ENCODE measurements at places on chromosomes 5 and 9.
A peak's percentile ranks its signal among the peaks of the same experiment; 100 is the strongest.

DNA sequence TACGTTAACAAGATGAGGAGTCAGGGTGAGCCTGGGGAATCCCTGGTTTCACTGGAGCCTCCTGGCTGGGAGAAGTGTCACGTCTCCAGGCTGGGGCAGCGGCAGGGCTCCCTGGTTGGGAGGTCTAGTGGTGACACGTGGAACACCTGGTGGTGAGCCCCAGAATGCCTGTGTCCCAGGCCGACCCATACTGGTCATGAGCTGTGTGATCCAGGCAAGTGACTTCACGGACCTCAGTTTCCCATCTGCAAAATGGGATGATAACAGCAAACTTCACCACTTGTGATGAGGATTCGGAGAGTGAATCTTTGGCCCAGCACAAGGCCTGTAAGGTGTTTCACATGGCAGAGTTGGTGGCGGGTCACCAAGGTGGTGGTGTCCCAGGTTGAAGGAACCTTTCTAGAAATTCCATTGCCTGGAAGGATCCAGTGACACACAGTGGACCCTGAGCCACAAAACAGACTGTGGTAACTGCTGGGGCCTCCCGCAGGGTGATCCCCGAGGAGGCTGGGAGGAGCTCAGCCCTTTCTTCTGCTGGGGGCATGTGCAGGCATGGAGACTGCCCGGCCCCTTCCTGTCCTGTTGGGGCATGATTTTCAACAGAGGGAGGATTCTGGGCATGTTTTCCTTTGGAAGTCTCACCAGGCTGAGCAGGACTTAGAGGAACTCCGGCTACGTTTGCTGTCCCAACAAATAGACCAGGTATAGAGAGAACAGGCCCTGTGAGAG is 153.9 kb upstream of the IER5L start:
- no peak for DNase-seq

DNA sequence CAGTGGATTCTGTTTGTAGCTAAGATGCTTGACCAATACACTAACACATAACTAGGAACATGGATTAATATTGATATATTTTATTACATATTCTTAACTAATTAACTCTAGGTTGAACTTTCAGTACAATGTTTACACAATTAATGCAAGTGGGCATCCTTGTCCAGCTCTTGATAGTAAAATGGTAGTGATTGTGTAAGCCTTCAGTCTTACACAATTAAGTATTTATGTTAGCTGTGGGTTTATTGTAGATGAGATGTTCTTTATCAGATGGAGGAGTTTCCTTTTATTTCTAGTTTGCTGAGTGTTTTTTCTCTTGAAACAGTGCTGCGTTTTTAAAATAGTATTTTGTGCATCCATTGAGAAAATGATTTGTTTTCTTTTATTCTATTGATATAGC is 1210.8 kb downstream of the CDH12 start:
- no peak for DNase-seq

- no peak for DNase-seq
These were observed 546.9 kb upstream of the RIOK2 start for GRCh38 chr5:97729938-97730337.

DNA sequence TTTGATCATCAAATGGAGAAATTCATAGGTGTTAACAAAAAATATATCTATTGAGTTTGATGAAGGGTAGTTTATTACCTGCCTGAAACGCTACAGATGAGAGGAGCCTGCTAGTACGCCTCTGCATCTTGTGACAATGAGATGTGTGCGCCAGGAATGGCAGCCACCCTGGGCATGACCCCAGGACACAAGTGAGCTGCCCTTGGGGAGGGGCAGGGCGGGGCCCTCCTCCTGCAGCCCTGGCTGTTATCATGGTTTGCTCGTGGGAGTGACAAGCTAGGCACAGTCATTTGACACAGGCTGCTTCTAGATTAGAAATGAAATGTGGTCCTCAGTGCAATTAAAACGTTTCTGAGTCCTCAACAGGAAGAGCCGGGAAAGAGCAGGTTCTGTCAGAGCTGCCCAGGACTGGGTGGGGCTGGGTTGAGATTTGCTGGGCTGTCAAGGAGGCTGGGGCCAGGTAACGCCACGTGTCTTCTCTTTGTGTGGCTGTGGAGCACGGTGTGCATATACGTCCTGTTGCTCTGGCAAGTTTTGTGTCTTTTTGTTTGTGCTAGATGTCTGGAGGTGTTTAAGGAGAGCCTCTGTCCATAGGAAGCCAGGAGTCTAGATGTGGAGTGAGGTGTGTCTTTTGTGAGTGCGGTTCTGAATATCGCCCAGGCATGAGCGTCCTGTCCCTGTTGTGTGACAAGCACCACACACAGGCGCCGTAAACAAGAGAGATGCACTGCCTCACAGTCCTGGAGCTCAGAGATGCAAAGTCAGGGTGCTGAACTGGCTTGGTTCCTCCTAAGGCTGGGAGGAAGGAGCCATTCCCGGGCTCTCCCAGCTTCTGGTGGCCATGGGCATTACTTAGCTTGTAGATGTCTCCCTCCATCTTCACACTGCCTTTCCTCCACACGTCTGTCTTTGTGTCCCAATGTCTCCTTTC is 129.0 kb upstream of the IRX4 start:
- peak; percentile 55 for DNase-seq

DNA sequence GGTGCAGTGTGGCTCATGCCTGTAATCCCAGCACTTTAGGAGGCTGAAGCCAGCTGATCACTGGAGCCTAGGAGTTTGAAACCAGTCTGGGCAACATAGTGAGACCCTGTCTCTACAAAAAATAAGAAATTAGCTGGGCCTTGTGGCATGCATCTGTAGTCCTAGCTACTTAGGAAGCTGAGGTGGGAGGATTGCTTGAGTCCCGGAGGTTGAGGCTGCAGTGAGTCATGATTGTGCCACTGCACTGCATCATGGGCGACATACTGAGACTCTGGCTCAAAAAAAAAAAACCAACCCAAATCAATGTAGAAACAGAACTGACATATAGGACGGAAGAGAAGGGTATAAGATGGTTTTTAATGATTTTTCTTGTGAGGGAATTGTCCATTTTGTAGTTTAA is 27.7 kb downstream of the G3BP1 start:
- DNase-seq, result no peak

DNA sequence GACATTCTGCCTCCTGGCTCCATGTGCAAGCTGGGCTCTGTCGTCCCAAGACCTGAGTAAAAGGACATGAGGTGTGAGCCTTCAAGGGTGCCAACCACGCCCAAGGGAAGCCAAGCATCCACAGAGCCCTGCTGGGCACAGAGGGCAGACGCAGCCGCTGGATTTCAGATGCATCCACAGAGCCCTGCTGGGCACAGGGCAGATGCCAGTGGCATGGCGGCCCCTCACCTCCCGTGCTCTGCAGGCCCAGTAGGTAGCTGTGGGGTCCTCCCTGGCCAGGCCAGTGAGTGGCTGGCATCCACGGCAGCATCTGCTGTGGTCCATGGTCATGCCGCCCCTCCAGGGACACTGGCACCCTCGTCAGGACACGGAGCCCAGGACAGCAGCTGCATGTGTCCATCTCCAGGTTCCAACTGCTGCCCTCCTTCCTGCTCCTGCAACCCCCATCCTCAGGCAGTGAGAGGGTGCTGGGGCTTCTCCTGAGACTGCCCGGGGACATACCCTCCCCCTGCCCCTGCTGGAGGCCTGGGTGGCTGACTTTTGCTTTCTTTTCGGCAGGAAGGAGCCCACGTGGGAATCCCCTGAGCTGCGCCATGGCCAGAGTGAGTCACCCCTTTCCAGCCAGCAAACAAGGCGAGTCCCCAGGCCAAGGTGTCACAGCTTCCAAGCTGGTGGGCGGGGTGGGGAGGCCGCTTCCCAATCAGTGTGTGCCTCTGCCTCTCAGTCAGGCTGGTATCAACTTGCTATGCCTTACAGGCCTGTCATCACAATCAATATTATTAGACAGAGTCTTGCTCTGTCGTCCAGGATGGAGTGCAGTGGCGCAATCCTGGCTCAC is 4.0 kb upstream of the TRAF2 start:
- no peak for DNase-seq
